Heart right ventricle (tissue), 16 donors: ENCODE measurements at places on chromosomes 1 and 21.

GRCh38 chr1:184158896-184159681 lies 107.6 kb downstream of the TSEN15 start:
- no peak for DNase-seq

DNA sequence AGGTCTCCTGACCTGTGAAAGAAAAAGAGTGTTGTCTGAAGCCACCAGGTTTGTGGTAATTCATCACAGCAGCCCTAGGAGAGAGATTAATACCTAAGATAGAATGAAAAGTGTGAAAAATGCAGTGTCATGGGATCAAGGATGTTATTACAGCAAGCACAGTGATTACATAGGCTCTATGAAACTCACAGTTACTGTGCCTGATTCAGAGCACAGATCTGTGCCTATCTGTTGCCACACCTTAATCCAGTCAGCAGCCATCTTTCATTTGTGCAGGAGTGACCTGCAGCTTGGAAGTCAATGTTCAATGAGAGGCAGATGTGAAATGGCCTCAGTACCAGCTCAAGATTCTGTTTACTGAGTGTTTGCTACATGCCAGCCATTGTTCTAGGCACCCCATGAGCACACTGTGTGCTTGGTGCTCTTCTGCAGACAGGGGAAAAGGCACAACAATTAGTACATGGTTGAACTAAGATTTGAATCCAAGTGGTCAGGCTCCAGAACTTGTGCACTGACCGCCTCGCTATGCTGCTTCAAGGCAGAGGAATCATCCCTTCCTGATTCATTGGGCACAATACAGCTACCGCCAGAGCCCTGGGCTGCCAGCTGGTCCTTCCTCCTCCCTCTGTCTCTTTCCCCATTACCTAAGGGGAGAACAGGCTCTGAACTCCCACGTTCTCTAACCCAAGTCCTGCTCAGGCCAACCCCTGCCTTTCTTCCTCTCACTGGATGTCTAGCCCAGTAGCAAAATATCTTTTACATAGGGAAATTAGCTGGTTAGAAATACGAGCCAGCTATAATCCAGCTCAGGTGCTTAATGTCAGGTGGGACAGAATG lies 56.3 kb upstream of the NEK2 start:
- DNase-seq: no peak

GRCh38 chr21:32770871-32771523 lies 558 bp downstream of the PAXBP1 start:
- peak; percentile 51 for DNase-seq

- DNase-seq: no peak
Measured at GRCh38 chr1:76425201-76426145, 350.9 kb downstream of the ST6GALNAC3 start.

GRCh38 chr1:222697826-222698225 lies 14.5 kb downstream of the AIDA start:
- no peak for DNase-seq

- no peak for DNase-seq
Measured at GRCh38 chr1:48679859-48680258, 96.8 kb downstream of the BEND5 start.

GRCh38 chr1:68506386-68506785 lies 9.5 kb upstream of the DEPDC1 start:
- DNase-seq: no peak

GRCh38 chr1:7262611-7263010 lies 477.4 kb downstream of the CAMTA1 start:
- no peak for DNase-seq

DNA sequence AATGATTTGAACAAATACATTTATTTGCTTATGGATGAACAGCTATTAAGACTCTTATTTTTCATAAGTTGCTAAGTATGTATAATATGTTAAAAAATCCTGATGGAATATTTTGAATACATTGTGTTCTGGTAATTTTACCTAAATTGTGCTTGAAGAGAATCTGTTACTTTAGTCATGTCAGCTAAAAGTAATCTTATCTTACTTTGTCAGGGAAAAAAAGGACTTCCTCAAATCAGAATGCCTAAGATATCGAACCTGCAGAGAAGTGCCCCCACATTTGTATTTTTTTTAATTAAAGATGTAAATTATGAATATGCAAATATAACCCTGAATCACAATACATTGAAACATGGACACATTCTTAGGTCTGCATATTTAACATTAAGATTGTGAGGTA lies 1331.7 kb downstream of the MRPL39 start:
- DNase-seq: no peak

- no peak for DNase-seq
Measured at GRCh38 chr1:1599935-1600860, at the start of gene FNDC10. FNDC10 (minus strand) TSS chr1:1600135; CDS start chr1:1600015, 120 bp downstream.

GRCh38 chr1:240737766-240738265 lies 125.9 kb upstream of the GREM2 start:
- DNase-seq: no peak

GRCh38 chr1:229689904-229690303 lies 63.9 kb downstream of the URB2 start:
- DNase-seq: no peak

- DNase-seq: no peak
Measured at GRCh38 chr21:44583089-44583799, 2.8 kb upstream of the KRTAP10-5 start.

GRCh38 chr1:6108937-6109614 lies 63.4 kb downstream of the KCNAB2 start:
- peak; percentile 17 for DNase-seq

DNA sequence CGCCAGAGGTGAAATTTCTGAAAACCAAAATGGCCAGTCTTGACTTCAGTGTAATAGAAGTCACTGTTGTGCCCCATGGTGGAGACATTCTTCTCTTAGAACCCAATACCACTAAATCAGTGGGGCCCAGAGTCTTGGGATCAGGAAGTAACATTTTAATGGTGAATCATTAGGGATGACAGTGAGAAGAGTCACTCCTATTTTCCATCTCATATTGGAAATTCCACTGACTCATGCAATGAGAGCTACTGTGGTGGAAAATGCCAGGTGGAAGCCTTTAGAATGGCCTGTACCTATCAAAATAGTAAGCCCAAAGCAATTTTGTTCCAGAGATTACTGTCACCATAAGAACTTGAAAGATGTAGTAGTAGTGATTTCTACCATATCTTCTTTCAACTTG lies 20.6 kb upstream of the PPM1J start:
- no peak for DNase-seq

DNA sequence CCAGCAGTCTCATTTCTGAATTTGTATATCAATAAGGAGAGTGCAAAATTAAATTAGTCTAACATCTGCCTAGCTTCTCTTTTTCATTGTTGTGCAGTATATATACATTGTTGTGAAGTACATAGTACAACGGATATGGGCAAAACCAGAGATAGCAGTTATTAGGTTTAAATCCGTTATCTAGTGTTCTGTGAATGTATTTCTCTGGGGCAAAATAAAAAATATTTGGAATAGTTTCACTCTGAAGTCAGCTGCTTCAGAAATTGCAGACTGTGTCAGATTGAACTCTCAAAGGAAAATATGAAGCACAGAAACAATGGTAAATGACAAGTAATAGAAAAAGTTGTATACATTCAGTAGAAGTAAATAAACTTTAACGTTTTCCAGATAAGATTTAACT lies 836.5 kb upstream of the CXADR start:
- DNase-seq: no peak

GRCh38 chr1:31020007-31020790 lies 45.3 kb downstream of the PUM1 start:
- no peak for DNase-seq

- no peak for DNase-seq
Measured at GRCh38 chr21:44437371-44437695, 18.0 kb upstream of the LRRC3 start.

GRCh38 chr1:41918450-41919043 lies at the start of gene HIVEP3:
HIVEP3 (minus strand) TSS chr1:41918922.
- DNase-seq: no peak

GRCh38 chr1:65985393-65986066 lies 192.8 kb downstream of the PDE4B start:
- DNase-seq: no peak

DNA sequence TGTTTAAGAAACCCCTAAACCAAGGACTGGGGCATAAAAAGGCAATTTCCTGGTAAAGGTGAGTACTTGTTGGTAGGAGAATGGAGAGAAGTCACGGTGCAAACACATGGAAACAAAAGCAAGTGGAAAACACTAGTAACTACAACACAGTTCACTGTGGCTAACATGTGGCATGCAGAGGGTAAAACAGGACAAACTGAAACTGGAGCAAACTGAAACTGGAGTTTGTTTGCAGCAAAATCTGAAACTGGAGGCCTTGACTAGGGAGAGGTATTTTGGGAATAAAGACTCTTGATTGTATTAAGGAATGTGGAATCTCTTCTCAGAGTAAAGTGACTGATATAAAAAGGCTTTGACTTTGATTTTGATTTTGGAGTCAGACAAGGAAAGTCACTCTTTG lies 376.3 kb upstream of the PRMT6 start:
- no peak for DNase-seq

DNA sequence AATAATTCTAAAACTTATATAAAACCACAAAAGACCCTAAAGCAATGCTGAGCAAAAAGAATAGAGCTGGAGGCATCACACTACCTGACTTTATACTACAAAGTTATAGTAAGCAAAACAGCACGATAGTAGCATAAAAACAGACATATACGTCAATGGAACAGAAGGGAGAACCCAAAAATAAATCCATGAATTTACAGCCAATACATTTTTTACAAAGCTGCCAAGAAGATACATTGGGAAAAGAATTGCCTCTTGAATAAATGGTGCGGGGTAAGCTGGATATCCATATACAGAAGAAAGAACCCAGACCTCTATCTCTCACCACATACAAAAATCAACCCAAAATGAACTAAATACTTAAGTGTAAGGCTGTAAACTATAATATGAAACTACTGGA lies 51.3 kb upstream of the KRTAP11-1 start:
- no peak for DNase-seq

- DNase-seq: no peak
Measured at GRCh38 chr1:172024516-172024915, 183.2 kb downstream of the DNM3 start.

DNA sequence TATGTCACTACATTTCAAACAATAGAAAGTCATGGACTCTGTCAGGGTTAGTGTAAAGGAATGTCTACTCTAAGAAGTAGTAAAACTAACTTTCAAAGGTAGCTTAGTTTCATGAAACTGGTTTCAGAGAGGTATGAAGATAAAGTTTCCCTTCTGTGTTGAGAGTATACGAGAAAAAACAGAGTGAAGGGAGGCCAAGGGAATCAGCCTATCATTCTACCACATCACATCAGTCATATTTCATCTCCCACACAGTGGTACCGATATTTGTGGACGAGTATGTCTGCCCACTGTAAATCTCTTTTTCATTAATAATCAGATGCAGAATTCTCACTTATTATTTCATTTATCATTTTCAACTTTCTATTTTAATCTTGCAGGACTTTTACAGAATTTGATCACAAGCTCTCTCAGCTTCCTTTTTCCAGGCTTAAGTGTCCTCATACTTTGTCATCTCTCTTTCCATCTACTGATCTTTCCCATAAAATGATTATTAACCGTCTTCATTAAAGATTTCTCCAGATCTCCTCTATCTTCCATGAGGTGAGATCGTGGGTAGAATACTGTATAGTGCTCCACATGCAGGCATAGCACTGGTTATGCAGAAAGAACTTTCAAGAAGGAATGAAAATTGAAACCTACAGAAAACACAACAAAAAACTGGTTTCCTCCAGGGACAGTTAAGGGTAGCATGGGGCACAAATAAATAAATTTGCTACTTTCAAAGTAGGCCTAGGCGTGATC lies 11.5 kb upstream of the IFI16 start:
- no peak for DNase-seq

DNA sequence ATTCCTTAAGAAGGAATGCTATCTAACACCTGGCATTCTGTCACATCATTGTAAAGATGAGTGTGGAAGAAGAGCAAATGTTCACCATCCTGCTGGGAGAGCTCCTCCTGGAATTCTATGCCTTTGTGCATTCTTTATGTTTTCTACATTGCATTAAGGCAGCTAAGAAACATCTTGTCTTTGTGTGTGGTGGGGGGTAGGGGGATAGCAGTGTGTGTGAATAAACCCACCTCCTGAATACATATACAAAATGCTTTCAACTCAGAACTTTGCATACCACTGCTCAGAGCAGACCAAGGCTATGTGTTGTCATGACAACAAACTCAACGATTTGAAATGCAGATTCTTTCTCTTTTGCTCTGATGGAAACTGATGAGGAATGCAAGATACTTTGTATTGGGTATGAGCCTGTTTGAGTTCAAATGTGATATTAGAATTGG lies 193.6 kb upstream of the KAZN start:
- no peak for DNase-seq

GRCh38 chr1:5681654-5682053 lies 310.6 kb downstream of the NPHP4 start:
- no peak for DNase-seq

DNA sequence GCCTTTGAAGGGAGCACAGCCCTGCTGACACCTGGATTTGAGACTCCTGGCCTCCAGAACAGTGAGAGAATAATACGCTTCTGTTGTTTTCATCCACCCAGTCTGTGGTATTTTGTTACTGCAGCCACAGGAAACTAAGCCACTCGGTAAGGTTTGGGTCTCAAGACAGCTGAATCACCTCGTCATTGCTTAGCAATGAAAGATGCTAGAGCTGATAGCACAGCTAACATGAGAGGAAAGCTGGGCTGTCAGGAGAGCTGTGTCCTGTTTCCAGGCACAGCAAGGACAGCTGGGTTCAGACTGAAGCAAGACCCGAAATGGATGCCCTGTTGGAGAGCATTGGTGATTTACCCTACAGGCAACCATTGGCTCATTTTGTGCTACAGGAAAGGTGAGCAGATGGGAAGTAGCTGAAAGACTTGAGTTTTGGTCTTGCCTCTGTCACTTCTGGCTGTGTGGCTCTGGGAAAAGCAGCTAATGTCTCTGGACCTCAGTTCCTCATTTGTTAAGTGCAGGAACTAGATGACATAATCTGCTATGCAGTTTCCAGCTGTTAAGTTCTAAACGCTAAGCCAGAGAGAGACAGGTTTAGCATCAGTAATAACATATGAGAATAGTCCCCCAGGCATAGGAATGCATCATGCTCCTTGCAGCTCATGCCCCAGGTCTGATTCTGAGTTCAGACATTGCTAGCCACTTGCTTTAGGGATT lies 58.0 kb downstream of the CLIC6 start:
- DNase-seq: no peak

DNA sequence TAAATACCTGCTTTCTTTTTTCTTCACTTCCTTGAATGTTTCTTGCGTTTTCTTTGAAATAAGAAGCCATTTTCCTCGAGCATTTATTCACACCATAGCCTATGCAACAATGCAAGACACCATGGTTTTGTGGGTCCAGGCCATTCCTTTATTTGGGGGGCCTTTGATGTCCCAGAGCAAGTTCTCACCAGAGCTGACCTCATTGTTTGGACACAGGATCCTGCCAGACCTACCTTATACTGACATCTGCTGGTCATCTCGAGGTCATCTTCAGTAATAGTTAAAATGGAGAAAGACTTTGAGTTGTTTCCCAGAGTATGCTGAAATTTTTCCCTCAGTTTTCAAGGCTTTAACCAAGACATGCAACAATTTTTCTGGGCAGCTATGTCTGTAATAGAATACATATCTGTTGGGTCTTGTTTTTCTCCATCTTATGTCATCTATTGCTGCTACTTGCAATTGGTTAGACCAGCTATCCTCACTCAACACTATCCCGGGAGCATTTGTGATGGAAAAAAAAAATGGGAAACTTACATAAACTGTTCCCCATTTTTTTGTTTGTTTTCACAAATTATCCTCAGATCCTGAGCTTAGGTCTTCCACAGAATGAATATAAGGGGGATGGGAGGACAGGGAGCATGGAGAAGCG lies 34.0 kb upstream of the BACE2 start:
- no peak for DNase-seq
